Ovary (tissue), 10 donors: ENCODE measurements at places on chromosomes 3 and 15.

- no peak for DNase-seq
Measured at GRCh38 chr3:196108075-196108743, 26.3 kb upstream of the TFRC start.

- no peak for DNase-seq
Measured at GRCh38 chr3:89395456-89395855, 288.0 kb downstream of the EPHA3 start.

DNA sequence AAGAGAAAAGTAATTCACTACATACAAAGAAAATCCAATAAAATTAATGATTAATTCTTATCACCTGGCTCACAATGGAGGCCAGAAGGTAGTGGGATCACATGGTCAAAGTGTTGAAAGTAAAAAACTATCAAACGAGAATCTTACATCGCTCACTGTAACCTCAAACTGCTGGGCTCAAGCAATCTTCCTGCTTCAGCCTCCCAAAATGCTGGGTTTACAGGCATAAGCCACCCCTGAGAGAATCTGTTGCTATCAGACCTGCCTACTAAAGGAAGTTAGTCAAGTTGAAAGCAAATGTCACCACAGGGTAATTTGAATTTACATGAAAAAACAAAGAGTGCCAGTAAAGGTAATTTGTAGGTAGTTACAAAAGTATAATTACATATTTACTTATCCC lies 103.3 kb downstream of the PCCB start:
- DNase-seq: no peak

GRCh38 chr3:152472672-152472954 lies 203.9 kb downstream of the MBNL1 start:
- DNase-seq: no peak

- DNase-seq: no peak
Measured at GRCh38 chr3:78917536-78917935, 850.3 kb downstream of the ROBO1 start.

DNA sequence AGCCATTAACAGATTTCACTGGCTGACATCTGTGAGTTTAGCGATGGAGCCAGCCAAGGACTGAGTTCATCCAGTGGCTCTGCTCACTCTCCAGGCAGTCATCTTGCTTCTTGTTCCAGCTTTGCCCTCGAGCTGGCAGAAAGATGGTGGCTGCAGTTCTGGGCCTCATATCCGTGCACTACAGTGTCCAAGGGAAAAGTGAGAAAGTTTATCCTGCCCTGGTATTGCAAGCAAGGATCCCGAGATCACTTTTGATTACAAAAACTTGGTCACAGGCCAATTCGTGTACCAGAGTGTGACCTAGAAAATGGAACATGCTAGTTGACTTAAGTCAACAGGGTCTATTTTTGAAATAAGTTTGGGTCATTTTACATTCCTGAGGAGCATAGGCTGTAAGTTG lies 288.0 kb upstream of the CHRM5 start:
- no peak for DNase-seq

DNA sequence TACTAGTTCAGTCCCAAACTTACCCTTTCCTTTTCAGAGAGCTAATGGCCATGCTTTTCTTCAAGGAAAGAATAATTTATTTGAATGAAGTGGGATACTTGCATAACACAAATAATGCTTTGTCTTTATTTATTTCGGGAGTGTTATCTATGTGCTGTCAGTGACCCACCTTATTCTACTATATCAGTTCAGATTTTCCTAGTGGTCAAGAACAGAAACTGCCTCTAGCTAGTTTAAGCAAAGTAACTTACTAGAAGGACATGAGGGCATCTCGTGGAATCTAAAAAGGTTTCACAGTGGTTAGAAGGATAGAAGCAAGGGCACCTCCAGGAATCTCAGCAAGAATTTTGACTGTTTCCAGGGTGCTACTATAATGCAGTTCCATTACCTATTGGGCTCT lies 3.8 kb upstream of the TIMMDC1 start:
- no peak for DNase-seq

DNA sequence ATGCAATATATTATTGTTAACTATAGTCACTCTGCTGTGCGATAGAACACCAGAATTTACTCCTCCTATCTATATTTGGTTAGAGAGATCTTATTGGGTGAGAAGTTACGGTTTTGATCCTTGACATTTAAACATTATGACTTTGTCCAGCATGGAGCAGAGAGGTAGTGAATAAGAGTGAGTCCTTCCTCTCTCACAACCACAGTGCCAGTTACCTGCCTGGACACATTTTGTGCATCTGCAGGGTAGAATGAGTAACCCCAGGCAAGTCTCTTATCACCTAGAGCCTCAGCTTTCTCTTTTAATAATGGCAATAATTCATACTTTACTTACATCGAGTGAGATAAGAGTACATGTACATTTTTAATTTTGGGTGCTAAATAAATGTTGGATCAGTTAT lies 24.1 kb downstream of the KAT2B start:
- DNase-seq: no peak
